ENCODE measurements at places on chromosomes 3 and 15.

GRCh38 chr3:142987707-142988106, 13.7 kb upstream of the U2SURP start:
- DNase-seq: no peak

DNA sequence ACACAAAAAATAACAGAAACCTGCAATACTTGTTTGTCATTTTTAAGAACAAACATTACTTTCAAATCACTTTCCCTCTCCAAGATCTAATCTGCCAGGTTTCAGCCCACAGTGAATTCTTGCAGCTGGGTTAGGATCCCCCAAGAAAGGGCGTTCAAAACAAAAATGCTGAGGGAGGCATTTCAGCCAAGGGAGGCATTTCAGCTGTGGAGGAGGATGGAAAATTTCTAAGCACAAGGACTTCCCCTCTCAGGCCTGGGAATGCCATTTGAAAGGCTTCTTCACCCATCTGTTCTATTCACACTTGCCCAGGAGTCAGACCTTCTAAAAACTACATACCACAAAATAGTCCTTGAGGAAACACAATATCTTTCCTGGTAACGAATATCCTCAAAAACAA, 69.1 kb downstream of the P3H2 start:
- no peak for DNase-seq

DNA sequence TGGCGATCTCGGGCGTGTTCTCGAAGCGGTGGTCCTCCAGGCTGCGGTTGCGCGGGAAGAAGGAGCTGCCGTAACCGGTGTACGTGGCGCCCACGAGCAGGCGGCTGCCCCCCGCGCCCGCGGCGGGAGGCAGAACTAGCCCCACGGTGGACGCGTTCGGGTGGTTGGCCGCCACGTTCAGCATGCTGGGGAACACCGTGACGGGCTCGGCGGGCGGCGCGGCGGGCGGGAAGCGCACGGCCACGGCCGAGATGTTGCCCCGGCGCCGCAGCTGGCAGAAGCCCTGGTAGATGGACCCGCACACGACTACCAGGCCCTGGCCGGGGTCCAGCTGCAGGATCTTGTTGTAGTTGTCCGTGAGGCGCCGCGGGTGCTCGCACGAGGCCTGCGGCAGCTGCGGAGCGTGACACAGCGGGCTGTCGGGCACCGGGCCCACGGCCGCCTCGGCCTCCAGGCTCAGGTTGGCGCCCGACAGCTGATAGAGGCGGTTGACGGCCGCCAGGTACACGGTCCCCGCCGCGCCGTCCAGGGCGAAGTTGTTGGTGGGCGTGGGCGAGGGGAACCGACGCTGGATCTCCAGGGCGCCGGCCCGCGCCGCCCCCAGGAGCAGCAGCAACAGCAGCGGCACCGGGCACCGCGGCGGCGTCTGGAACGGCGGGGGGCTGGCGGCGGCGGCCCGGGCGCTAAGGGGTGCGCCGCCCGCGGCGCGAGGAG, 397 bp downstream of the PLXND1 start:
- no peak for DNase-seq

GRCh38 chr3:40504636-40505430, 1.0 kb upstream of the ZNF620 start:
- DNase-seq: no peak

GRCh38 chr3:134337511-134338200, 36.6 kb downstream of the AMOTL2 start:
- no peak for DNase-seq

- no peak for DNase-seq
Observed at GRCh38 chr3:130529486-130530215, 12.7 kb downstream of the COL6A6 start.

GRCh38 chr15:88663141-88663621, 24.4 kb downstream of the ISG20 start:
- no peak for DNase-seq

- no peak for DNase-seq
Observed at GRCh38 chr3:154559623-154560022, 129.6 kb upstream of the GPR149 start.

DNA sequence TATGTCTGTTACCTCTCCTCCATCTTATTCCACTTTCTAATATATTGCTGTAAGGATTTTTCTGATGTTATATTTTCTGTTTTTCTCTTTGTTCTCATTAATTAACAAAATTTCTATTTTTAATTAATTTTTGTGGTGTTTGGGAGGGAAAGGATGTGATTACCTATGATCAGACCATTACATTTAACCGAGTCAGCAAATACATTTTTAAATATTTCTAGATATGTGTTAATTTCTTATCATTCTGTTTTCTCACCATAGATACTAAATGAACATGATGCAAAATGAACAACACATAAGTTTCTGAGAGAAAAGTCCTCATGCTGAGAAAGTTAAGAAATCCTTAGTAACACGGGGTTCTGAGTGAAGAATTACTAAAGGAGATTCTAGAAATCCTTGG, 80.6 kb upstream of the P2RY1 start:
- no peak for DNase-seq
